ENCODE measurements at places on chromosomes 4 and X. TPM values are rescaled to one million over a fixed set of nuclear protein-coding genes. Genes with fewer than 3 reads are reported as not detected.

GRCh38 chr4:19971829-19972228 lies 279.9 kb upstream of the SLIT2 start:
- no peak for DNase-seq

- DNase-seq = no peak
These were observed 199.9 kb downstream of the ENOX2 start for GRCh38 chrX:130702867-130703707.

DNA sequence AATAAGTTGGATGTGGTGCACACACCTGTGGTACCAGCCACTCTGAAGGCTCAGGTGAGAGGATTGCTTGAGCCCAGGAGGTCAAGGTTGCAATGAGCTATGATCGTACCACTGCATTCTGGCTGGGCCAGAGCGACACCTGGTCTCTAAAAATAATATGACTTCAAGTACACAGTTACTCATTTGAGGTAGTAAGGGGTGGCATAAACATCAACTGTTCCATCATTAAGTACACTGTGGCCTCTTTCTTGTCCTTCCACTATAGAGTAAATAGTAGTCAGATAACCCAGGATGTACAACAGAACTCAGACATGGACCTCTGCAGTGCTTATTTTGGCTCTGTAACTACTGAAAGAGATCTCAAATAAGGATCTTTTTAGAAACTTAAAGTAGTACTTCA lies 10.6 kb downstream of the FAM9B start:
- no peak for DNase-seq

DNA sequence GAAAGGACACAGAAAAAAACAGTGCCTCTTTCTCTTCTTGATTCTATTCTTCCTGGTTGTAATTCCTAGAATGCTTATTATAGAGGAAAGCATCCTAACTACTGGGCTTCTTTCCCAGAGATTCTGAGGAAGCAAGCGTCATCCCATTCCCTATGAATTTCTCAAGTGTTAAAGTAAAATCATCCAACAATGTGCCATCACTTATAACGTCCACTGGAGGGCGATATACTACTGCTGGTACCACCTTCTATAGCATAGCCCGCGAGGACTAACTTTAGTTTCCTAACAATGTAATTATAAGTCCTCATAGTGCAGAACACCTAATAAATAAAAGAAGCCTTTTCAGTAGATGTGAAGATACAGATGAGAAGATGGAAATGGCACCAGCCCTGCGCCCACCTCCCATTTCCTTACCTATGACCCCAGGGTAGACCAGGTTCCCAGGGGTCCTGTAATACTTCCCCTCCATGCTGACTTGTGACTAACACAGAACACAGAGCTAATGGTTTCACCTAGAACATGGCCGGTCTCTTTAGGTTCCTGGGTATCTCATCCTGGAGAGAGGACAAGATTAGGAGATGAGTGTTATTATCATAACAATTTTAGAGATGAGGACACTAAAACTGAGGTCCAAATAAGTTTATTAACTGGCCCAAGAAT lies 4.2 kb downstream of the CENPVL3 start:
- DNase-seq = peak; percentile 18

- DNase-seq = peak; percentile 17
These were observed 14.6 kb upstream of the SLC25A4 start for GRCh38 chr4:185128272-185129119.

DNA sequence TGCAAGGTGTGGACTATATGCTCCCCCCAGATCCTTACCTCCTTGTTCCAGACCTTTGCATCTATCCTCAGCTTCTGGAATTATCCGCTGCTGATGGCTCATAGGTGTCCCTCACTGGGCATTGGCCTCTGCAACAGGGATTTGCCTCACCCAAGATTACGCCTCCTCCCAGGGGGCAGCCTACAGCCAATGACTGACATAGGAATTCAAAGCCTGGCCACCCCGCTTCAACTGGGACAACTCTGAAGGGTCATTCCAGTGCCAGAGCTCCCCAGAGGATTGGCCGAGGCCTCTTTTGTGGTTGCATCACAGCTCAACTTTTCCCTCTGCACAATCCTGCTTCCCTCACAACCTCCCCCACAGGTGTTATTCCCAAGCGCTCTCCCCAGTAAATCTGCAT lies 5.0 kb downstream of the SYN1 start:
- DNase-seq = no peak

GRCh38 chrX:123274796-123275195 lies 90.7 kb downstream of the GRIA3 start:
- DNase-seq = no peak

GRCh38 chrX:25015486-25016360 lies at the start of gene ARX:
TSS of gene ARX (minus strand) at chrX:25015965. CDS start at chrX:25015737, 228 bp downstream.
- DNase-seq = no peak

DNA sequence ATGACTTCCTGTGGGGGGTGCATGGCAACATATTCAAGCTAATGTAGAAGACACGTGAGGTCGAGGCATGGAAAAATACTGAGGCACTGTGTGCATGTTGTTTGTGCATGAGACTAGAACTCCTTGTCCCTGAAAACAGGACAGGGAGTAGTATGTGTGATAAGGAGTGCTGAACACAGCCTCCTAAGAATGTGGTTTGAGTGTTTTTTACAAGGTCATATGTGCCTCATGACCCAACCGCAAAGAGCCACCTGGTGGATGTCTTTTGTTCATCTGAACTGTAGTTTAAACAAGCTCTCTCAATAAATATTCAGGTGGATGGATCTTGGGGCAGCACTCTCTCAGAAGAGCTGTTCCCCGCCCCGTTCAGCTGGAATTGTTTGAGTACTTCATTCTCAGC lies 226.6 kb downstream of the NLGN4X start:
- no peak for DNase-seq

DNA sequence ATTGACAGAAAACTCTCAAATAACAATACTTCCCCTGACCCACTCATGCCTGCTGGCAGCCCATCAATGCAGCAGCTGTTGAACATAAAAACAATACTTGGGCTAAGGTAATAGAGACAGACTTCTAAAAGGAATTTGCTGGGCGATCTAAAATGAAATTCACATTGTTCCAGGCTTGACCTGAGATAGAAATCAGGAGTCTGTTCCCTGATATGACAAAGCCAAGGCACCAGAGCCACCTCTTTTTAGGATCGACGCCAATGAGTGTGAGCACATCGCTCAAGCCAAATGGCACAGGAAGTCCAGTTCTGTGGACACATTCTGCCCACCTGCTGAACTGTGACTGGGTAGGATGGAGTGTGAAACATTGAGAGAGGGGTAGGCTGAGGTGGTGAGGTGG lies 4.9 kb downstream of the SEPTIN11 start:
- DNase-seq = no peak

DNA sequence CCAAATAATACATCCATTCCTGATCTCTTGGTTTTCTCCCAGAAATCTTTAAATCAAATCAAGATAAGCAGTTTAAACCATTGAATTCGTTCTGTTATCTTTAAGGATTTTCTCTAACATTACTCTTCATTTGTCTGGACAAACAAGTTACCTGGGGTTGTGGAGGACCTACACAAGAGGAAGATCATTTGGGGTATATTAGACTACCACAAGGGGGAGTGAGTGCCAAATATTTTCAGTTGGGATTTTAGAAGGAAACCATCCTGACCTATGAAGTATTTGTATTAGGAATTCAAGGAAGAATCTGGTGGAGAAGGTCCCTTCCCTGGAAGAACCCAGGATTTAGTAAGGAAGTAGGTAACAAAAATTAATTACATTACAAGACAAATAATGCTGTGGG lies 12.0 kb upstream of the DCHS2 start:
- DNase-seq = peak; percentile 19

- peak; percentile 47 for DNase-seq
These were observed 76.4 kb downstream of the CLCN4 start for GRCh38 chrX:10233173-10233572.

DNA sequence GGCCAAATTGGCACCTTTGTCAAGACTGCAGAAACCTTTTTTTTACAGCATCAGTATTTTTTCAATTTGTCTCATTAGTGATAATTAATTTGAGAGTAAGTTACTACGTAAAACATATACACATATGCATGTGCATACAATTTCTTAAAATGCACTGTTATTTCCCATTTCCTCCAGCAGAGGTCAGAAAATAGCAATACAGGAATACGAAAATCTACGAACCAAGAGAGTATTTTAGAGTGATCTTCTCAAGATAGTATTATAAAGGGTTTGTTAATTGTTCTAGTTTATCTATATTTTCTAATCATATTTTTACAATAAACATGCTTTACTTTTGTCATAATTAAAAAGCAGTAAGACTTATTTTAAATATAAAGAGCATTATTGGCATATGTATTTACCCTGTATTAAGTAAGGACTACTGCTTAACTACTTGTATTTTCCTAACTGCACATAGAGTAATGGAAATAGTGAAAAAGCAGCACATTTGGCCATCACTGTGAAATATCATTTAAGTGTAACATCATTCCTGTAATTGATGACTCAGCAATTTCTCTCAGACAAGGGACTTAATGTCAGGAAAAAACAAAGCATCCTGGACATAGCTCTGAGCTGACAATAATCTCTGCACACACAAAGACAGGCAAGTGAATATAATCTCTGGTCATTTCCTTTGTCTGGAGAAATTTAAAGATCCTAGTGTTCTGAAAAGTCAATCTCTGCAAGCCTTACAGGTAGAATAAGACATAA lies 45.6 kb downstream of the MAOB start:
- DNase-seq = peak; percentile 24

DNA sequence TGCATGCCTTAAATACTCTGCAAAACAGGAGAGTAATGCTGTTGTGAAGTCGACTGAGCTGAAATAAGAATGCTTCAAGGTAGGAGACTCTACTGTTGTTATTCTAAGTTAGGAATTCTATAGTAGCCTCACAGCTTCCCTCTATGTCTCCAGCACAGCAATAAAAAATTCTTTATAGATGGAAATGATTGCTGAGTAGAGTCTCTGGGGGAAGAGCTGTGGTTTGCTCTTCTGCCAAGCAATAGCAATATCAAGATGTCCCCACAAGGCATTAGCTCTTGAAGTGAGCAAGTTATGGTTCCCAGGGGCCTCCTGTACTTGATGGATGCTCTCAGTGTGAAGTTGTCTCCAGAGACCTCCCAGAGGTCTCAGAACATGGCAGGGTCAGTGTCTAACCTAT lies 880.6 kb upstream of the FRG1 start:
- no peak for DNase-seq

DNA sequence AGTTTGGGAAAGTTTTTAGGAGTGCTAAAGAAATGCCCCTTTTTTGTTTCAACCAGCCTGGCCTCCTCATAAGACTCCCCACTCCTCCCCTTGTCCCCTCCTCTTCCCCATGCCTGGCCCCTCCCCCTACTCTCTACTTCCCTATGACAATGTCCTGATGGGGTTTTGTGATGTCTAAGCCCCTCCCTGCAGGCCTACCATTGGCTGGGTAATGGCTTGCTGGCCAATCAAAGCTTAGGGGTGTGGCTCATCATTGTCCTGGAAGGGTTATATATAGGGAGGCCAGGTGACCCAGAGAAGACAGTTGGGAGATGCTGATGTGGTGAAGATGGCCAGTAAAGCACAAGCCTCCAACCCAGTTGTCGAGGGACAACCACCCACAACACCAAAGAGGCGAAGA lies 48.2 kb upstream of the PASD1 start:
- no peak for DNase-seq

DNA sequence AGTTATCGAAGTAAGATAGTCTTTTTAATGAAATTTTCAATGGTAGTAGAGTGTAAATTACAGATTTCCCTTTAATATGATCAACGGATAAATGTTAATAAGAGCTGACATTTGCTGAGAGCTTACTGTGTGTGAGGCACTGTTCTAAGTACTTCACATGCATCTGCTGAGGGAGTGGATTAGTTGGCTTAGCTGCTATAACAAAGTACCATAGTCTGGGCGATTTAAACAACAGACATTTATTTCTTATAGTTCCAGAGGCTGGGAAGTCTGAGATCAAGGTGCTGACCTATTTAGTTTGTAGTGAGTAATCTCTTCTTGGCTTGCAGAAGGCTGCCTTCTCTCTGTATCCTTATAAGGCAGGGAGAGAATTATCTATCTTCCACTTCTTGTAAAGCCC lies 174.3 kb downstream of the CEP135 start:
- DNase-seq = no peak

DNA sequence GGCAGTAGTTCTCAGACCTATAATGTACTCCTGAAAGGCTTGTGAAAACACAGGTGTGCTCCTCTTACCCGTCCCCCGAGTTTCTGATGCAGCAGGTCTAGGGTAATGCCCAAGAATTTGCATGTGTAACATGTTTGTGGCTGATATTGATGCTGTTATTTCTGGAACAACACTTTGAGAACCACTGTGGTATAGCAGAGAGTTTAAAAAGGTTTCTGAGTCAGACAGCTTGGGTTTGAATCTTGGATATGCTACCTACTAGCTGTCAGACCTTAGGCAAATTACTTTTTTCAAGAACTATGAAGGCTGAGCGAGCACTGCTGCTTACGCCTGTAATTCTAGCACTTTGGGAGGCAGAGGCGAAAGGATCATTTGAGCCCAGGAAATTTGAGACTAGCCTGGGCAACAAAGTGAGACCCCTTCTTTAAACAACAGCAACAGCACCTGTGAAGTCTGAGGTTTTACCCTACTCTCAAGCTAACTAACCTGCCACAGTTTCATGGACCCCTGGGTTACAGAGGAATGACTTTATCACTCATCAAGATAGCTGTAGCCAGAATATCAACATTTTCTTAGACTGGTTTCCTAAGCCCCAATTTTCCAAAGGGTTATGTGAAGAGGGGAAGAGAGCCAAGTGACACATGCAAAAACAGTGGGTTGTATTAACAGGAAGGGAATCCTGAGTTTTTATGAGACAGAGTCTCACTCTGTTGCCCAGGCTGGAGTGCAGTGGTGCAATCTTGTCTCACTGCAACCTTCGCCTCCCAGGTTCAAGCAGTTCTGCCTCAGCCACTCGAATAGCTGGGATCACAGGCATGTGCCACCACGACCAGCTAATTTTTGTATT lies 5.1 kb downstream of the AFF1 start:
- DNase-seq = no peak

- DNase-seq = no peak
These were observed 1604.6 kb downstream of the PCDH18 start for GRCh38 chr4:135927651-135928050.

DNA sequence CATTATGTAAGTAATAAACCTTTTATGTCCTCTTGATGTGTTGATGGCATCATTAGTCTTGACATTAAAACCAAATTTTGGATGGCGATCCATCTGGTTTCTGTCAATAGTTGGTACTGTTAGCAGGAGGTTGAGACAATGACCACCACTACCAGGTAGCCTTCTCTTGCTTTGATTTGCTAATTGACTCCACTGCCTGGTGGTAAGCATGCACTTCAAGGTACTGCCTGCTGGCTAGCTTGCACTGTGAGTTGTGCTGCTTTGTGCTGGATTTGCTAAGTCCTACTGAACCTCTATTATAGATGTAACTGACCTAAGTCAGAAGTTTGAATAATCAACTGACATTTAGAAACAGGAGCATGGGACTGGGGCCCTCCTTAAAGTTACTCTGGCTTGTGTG lies 46.3 kb downstream of the ATP1B4 start:
- no peak for DNase-seq

The FABP2 gene
- not detected for total RNA-seq

The LDB2 gene
- 0.98 TPM for total RNA-seq

All from RPMI7951 (cell line).